Central memory CD8-positive, alpha-beta T cell (primary cell): ENCODE measurements at places on chromosomes 4 and X.
A peak's percentile ranks its signal among the peaks of the same experiment; 100 is the strongest.

- H3K27me3 ChIP-seq = no peaks in the 10 kb centered on the region
- peak; percentile 9 for DNase-seq
- H3K4me3 ChIP-seq = peak overlapping the region; percentile 47
These were observed 110.3 kb upstream of the MAP3K15 start for GRCh38 chrX:19625612-19626011.

GRCh38 chr4:153227469-153228075 is 23.3 kb downstream of the TRIM2 start:
- H3K4me3 ChIP-seq = no peak overlapping the region
- DNase-seq = no peak
- no peaks in the 10 kb centered on the region for H3K36me3 ChIP-seq

- H3K4me3 ChIP-seq = no peak overlapping the region
- no peaks in the 10 kb centered on the region for H3K36me3 ChIP-seq
- no peaks in the 10 kb centered on the region for H3K27me3 ChIP-seq
- H3K27ac ChIP-seq = no peak overlapping the region
- no peaks in the 10 kb centered on the region for H3K4me1 ChIP-seq
These were observed 33.1 kb upstream of the MTMR8 start for GRCh38 chrX:64428371-64428770.

- no peak overlapping the region for H3K27ac ChIP-seq
- peaks cover 1% of the 10 kb centered on the region for H3K36me3 ChIP-seq
- H3K4me3 ChIP-seq = no peak overlapping the region
- H3K27me3 ChIP-seq = no peaks in the 10 kb centered on the region
These were observed 84.2 kb upstream of the EGFL6 start for GRCh38 chrX:13485167-13485566.

GRCh38 chr4:14254252-14254651 is 626.7 kb upstream of the BOD1L1 start:
- no peaks in the 10 kb centered on the region for H3K27me3 ChIP-seq
- no peak overlapping the region for H3K27ac ChIP-seq
- H3K4me3 ChIP-seq = no peak overlapping the region
- H3K4me1 ChIP-seq = no peaks in the 10 kb centered on the region
- DNase-seq = no peak

GRCh38 chrX:139750390-139750789 is 42.4 kb upstream of the MCF2 start:
- peaks cover 10% of the 10 kb centered on the region for H3K36me3 ChIP-seq
- no peak overlapping the region for H3K4me3 ChIP-seq
- H3K4me1 ChIP-seq = no peaks in the 10 kb centered on the region

DNA sequence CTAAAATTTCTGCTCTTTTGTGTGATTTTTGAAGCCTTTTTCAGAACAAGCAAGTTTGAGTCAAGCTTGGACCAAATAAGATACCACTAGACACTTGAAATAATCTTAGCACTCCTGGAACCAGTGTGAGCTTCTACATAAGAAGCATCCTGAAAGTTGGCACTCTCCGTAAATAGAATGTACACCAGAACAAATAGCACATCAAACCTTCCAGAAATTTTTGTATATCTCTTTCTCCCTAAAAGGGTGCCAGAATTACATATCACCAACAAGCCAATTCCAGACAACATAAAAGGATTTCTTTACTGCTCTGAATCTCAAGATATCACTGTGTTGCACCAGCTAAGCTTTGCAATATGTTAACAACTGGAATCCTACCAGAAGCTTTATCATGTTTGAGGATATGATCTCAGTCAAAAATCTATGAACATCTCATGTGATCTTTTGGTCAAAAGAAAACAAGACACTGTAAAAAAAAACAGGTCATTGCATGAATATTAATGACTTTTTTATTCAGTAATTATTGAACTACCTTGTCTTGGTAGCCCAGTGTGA is 117.2 kb downstream of the PRSS12 start:
- no peaks in the 10 kb centered on the region for H3K4me1 ChIP-seq
- H3K4me3 ChIP-seq = no peak overlapping the region
- no peak for DNase-seq
- peaks cover 25% of the 10 kb centered on the region for H3K27me3 ChIP-seq
- H3K27ac ChIP-seq = no peak overlapping the region

DNA sequence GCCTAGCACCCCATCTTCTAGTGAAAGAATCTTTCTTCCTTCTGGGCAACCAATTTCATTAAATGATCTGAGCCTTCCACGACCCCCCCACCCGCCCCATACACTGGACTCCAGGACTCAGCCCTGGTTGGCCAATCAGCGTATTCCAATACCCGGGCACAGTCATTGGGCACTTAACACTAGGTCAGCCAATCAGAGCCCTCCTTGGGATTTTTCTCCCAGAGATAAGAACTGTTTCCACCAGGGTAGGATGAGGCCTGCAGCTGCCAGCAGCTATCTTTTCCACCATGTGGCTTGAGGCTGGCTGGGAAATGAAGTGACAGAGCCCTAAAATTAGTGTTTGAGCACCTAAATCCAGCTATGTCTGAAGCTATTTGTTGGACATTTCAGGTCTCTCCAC is 418.8 kb downstream of the BCOR start:
- H3K4me3 ChIP-seq = no peak overlapping the region
- DNase-seq = no peak
- no peaks in the 10 kb centered on the region for H3K4me1 ChIP-seq
- no peaks in the 10 kb centered on the region for H3K36me3 ChIP-seq

DNA sequence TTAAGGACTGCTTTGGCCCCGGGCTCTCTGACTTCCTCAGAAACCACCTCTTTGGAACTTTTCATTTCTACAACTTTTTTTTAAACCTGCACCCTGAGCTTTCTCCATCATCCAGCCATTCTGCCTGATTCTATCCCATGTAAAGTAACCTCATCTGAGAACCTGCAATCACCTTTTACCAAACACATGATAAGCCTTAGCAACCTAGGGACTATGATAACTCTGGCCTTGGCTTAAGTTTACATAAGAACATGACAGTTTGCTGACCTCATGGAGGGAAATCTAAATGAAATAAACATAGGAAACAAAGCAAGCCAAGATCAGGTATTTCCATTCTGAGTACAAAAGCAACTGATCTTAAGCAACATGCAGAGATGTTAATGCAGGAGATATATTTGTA is 15.7 kb upstream of the TMEM150C start:
- no peak for DNase-seq
- no peaks in the 10 kb centered on the region for H3K36me3 ChIP-seq
- H3K27ac ChIP-seq = no peak overlapping the region
- no peaks in the 10 kb centered on the region for H3K4me1 ChIP-seq

GRCh38 chr4:52265781-52266525 is 214.8 kb downstream of the SPATA18 start:
- H3K4me3 ChIP-seq = no peak overlapping the region
- H3K27ac ChIP-seq = no peak overlapping the region
- H3K27me3 ChIP-seq = no peaks in the 10 kb centered on the region
- DNase-seq = no peak

DNA sequence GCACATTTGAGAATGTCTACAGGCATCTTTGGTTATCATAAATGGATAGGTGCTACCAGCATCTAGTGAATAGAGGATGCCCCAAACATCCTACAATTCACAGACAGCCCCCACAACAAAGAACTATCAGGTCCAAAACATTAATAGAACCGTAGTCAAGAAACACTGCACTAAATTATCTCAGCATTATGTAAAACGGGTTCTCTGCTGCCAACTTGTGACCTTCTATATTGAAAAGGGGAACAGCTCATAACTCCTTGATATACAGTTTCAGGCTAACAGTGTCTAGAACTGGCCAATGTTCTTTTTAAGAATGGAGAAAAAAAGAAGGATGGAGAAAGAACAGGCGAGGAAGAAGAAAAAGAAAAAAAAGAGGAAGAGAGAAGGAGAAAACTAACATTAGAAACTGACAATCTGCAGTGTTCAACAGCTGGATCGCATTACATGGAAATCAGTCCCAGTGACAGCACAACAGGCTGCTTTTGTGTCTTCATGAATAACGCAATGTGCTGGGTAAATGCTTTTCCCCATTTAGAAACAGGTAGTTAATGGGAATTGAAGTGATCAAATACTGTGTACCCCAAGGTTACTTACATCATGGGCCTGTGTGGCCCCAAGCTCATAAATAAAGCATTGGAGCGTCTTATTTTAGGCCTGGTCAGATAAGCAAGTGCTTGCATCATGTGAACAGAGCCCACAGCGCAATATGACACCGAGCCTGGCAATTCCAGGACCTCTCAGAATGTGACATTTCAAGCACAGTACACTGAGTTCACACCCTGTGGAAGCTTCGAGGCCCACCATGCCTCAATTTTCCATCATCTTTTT is 339.5 kb downstream of the DHX15 start:
- H3K27ac ChIP-seq = no peak overlapping the region
- H3K27me3 ChIP-seq = no peaks in the 10 kb centered on the region
- no peaks in the 10 kb centered on the region for H3K4me1 ChIP-seq
- no peaks in the 10 kb centered on the region for H3K36me3 ChIP-seq
- H3K4me3 ChIP-seq = no peak overlapping the region
